Mucosa of descending colon (tissue), 3 donors: ENCODE measurements at places on chromosomes 6 and 20. TPM values are rescaled to one million over a fixed set of nuclear protein-coding genes. Genes with fewer than 3 reads are reported as not detected.

GRCh38 chr6:19004176-19004575, 617.0 kb downstream of the RNF144B start:
- no peak for DNase-seq

DNA sequence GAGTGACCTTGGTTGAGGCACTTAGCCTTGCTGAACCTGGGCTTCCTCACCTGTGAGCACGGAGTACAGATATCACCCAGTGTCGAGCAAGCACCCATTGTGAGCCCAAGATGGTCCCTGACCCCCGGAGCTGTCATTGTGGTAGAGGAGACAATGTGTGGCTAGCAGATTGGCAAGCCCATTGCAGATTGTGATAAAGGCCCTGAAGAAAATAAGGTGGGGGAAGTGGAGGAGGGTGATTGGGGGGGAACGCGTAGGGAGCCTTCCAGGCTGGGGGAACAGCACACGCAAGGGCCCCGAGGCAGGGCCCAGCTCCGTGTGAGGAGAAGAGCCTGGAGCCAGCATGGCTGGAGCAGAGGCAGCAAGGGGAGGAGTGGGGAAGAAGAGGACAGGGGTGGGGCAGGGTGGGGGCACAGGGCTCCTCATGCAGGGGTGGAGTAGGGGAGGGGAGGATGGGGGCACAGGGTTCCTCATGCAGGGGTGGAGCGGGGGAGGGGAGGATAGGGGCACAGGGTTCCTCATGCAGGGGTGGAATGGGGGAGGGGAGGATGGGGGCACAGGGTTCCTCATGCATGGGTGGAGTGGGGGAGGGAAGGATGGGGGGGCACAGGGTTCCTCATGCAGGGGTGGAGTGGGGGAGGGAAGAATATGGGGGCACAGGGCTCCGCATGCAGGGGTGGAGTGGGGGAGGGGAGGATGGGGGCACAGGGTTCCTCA, 7.0 kb downstream of the CEBPB start:
- no peak for DNase-seq

DNA sequence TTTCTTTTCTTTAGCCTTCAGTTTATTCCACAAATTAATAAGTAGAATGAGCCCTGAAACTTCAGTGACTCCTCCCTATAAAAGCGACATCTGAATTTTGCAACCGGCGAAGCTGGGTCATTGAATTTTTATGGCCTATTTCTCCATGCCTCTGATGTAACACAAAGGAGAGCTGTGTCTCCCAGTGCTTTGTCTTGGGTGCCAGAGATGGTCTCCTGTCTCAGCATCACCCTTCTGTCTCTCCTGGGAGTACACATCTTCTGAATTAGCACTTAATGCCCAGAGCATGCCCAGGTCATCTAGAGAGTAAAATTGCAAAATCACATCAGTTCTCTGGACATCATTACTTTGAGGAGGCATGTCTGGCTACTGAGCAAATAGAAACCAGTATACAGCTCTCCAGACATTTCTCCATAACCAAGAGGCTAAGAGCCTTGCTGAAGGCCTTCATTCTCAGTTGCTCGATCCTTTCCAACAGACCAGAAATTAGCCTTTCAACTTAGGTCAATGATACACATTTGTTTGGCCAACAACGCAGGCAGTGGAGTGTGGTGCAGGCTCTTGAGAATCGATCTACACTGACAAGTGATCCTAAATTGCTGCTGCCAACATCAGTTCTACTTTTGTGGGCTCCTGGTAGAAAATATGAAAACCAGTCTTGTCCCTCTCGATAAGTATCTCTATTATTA, 176.0 kb upstream of the FOXQ1 start:
- DNase-seq = no peak

GRCh38 chr6:53546281-53546680, 1.4 kb upstream of the GCLC start:
- DNase-seq = no peak

GRCh38 chr6:84280030-84280429, 52.6 kb upstream of the CEP162 start:
- DNase-seq = no peak

DNA sequence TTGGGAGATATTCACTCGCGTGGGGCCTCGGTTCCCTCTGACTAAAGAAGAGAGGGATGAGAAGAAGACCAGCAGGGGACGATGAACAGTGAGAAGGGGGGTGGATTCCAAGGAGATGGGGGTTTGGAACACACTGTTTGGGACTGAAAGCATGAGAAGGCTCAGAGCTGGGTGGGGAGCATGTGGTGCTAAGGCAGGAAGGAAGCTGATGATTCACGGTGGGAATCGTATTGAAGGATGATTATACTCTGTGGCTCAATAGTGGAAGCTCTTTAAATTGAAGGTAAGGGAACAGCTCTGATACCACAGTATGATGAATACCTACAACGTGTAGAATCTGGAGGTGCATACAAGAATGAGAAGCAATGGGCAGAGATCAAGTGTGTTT, 117.5 kb upstream of the KCNK16 start:
- DNase-seq = no peak

- DNase-seq = no peak
Observed at GRCh38 chr6:116705917-116706316, 24.9 kb downstream of the KPNA5 start.

DNA sequence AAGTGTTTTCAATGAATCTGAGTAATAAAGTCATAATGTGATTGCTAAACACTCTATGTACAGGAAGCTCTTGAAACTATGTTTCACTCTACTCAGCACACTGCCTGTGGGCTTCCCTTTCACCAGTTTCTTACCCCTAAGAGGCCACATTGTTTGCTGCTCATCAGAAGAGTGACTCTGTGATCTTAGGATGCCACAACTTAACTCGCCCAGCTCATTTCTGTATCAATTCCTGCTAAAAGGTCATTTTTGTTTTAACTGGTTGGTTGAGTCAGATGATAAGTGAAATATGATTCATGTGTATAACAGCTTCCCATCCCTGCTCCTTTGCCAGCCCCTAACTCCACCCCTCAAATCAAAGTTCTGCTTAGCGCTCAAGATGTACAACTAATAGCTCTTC, 9.8 kb upstream of the NDUFAF4 start:
- DNase-seq = no peak

Gene HLA-DRB5
- 50.3 TPM for total RNA-seq

Gene HRH3
- not detected for total RNA-seq
